Mucosa of gallbladder (tissue), 1 donor: ENCODE measurements at places on chromosomes 16 and 17. TPM values are rescaled to one million over a fixed set of nuclear protein-coding genes. Genes with fewer than 3 reads are reported as not detected.

Gene PLXDC1
- total RNA-seq, result 21.2 TPM

Gene SLC16A11
- total RNA-seq, result 4.5 TPM

Gene ASIC2
- total RNA-seq, result 0.06 TPM

Gene TIMM22
- 9.1 TPM for total RNA-seq

Gene PDF
- total RNA-seq, result 13.8 TPM

Gene TBC1D26
- not detected for total RNA-seq

Gene CHST5
- total RNA-seq, result 0.63 TPM

Gene KRT15
- 5.6 TPM for total RNA-seq

Gene MYL11
- 1.3 TPM for total RNA-seq

Gene PNMT
- 1.8 TPM for total RNA-seq

Gene TERB1
- total RNA-seq, result not detected

Gene SDK2
- 12.9 TPM for total RNA-seq

Gene IRF8
- 29.6 TPM for total RNA-seq

Gene MT1M
- total RNA-seq, result 4.6 TPM

Gene TBC1D3B
- total RNA-seq, result 6.0 TPM

Gene GINS2
- 0.81 TPM for total RNA-seq

Gene VPS9D1
- total RNA-seq, result 20.8 TPM

Gene MYOCD
- 37.3 TPM for total RNA-seq

Gene EXOC3L1
- total RNA-seq, result 3.2 TPM

Gene ZNF597
- total RNA-seq, result 2.3 TPM

Gene CA4
- 328 TPM for total RNA-seq
